Chondrocyte (in vitro differentiated cells): ENCODE measurements at places on chromosomes 1 and 21. TPM values are rescaled to one million over a fixed set of nuclear protein-coding genes. Genes with fewer than 3 reads are reported as not detected.

CR1 gene
- total RNA-seq = not detected in 3 replicates

AMY1B gene
- total RNA-seq = not detected in 3 replicates

TSSK3 gene
- 0.90 to 2.0 TPM (median 1.7 TPM) in 3 replicates for total RNA-seq

GRCh38 chr1:167438171-167439138 lies 79.9 kb downstream of the CD247 start:
- no peak for DNase-seq

- no peak for DNase-seq
These were observed 9.2 kb downstream of the TTF2 start for GRCh38 chr1:117069220-117069844.

GRCh38 chr1:246959944-246960693 lies 28.4 kb upstream of the AHCTF1 start:
- DNase-seq = no peak

GRCh38 chr1:46615088-46615487 lies 1.5 kb downstream of the MOB3C start:
- DNase-seq = no peak

DNA sequence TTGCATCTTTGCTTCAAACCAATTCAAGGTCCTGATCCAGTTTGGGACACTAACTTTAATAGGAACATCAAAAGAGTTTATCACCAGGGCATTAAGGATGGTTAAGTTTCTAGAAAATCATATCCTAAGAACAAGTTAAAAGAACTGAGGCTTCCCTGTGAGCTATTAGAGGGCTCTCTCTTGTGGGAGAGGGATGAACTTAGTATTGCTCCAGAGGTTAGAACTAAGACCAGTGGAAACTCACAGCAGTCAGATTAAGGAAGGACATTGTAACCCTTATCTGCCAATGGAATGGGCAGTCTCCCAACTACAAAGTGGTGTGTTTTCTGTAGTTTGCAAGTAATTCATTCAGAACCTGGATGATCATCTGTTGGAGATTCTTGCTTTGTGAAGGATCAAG lies 36.8 kb downstream of the UBE2U start:
- DNase-seq = no peak

DNA sequence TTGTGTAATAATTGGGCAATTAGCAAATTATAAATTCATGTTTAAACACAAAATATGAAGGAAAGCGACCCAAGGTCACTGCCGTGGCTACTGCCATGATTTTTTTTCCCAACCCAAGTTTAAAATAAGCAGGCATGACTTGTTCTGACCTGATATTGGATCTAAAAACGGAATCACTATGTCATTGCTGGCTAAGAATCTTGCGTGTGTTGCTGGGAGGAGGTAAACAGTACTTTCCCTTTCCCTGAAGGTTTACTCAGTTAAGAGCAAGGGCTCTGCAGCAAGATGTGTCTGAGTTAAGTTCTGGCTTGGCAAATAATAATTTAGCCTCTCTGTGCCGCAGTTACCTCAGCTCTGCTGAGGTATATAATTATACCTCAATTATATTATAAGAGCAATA lies 125.7 kb upstream of the L1TD1 start:
- DNase-seq = no peak

DNA sequence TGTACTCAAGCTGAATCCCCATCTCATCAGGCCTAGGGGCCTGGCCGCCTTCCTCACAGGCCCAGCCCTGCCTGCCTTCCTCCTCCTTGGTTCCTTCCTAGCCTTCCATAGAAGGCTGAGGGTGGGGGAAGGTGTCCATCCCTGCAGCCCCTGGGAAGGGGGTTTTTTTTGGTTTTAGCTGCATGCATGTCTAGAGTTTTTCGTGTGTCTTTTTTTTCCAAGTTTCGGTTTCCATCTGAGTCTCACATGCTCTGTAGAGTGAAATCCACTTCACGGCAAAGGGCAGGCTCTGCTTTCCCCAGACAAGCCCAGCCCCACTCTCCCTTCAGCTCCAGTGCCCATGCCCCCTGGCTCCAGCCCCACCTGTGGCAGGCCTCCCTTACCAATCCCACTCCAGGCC lies 32.1 kb downstream of the GRHL3 start:
- DNase-seq = no peak

GRCh38 chr21:20617130-20617529 lies 381.1 kb upstream of the NCAM2 start:
- no peak for DNase-seq

- no peak for DNase-seq
These were observed 1.6 kb upstream of the PMF1 start for GRCh38 chr1:156211243-156211642.
